Activated naive CD4-positive, alpha-beta T cell (primary cell): ENCODE measurements at places on chromosomes 2 and 18.

DNA sequence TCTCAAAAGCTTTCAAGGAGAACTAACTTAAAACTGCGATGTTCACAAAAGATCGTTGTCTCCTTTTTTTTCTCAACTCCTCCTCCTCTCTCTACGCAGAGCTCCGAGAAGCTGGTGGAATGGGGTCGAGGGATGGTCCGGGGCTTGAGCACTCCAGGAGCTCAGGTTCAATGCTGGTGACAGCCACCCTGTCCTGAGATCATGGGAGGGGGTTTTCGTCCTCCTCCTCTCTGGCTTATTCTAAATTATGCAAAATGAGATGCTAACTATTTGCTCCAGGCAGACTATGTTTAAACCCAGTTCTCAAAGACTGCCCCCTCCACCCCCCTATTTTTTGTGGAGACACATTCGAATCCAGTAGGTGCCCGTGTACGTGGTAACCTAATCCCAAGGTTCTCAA, 11.8 kb downstream of the TSHZ1 start:
- no peak for DNase-seq

DNA sequence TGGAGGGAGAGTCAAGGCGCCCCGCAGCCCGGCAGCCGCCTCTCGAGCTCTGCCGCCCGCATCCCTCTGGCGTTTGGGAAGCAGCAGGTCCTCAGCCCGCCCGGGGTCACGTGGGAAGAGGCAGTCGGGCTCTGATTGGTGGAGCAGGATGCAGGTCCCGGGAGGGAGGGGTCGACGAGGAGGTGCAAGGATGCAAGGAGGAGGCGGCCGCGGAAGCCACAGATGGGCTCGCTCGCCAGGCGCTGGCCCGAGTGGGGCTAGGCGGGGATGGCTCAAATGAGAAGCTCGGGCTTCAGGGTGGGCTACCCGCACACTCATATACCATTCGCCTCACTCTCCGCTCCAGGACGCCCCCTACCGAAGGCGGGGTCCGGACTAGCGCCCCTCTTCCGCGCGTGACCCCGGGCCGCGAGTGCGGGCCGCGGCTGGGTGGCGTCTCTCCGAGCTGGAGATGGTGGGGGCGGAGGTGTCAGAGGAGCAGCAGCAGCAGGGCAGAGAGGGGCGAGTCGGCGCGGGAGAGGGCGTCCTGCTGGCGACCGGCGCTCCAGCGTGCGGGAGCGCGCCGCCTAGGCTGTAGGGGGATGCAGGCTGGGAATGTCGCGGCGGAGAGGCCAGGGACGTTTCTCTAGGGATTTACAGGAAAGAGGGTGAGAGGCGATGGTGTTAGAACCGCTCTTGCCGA, at the start of gene TMEFF2:
Gene TMEFF2 (minus strand): TSS at position 68 of the 682 bp plus-strand sequence. CDS start 409 bp downstream, outside the sequence.
- DNase-seq, result peak; percentile 15

DNA sequence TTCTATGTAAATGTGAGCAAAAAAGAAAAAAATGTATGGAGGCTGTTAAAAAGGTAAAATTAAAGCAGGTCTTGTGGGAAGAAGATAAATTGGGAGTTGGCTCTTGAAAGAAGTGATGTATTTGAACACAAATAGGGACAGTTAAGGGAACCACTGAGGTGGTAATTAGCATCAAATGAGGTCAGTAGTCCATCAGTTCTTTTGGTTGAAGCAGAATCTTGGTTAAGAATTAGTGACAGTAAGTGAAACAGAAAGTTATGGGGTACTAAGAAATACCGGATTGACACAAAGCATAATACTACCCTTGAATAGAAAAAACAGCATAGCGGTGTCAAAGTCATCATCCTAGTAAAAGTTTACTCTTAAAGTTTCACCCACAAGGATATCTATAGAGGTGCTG, 352.6 kb upstream of the VRK2 start:
- DNase-seq, result no peak

GRCh38 chr2:126700677-126701076, 44.7 kb downstream of the GYPC start:
- no peak for DNase-seq

DNA sequence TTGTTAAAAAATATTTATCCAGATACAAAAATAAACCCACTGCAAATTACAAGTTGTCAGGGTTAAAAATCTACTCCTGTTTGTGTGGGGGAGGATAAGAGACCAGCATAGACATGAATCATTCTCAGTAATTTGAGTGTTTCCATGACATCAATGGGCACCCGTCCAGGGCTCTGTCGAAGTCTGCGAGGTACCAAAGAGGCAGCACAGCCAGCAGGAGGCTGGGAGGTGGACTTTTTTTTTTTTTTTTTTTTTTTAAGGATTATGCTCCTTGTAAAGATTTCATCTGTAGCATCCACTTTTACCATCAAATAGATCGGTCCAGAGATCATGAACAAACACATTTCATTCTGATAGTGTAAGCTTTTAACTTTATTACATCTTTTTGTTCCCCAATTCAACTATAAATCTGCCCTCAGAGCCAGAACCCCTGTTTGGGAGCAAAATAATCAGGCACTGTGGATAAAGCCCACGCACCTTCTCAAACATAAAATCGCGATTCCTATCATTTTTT, 182.0 kb downstream of the TCF4 start:
- DNase-seq, result no peak

- no peak for DNase-seq
Observed at GRCh38 chr2:207483477-207483876, 46.3 kb upstream of the CREB1 start.

- no peak for DNase-seq
Observed at GRCh38 chr2:67437114-67437513, 40.0 kb downstream of the ETAA1 start.
